ENCODE measurements at places on chromosomes 12 and 14.
A peak's percentile ranks its signal among the peaks of the same experiment; 100 is the strongest.

DNA sequence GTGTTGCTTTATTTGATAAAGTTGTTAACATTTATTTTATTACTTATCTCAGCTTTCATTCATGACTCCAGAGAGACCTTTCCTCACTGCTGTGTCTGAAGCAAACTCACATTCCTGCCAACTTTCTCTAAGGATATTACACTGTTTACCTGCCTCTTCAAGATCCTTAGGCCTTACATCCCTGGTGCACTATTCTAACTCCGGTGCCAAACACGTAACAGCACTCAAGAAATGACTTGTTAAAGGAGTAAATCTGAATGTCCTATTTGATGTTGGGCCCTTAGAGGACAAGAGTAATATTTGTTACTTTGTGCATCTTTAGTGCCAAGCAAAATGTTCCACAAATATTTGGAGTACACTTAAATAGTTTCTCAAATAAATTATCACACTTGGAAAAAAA is 324.1 kb upstream of the FLRT2 start:
- DNase-seq: no peak

- DNase-seq: no peak
Observed at GRCh38 chr12:54602661-54603060, 14.2 kb upstream of the PPP1R1A start.

DNA sequence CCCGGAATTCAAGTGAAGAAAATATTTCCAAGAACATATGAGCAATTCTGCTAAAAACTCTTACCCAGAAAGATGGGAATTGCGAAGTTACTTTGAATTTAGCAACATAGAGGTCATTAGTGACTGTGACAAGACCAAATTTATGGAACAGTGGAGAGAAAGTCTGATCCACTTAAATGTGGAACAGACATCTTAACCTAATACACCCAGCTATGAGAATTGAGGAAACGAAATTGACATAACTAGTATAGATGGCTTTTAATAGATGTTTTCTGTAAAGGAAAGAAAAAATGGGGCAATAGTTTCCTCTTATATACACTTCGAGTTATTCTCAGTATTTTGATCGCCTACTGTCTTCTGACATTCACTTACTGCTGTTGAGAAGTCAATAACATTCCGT is 4.6 kb downstream of the OVCH1 start:
- DNase-seq: no peak

GRCh38 chr12:95440401-95440800 is 33.6 kb upstream of the METAP2 start:
- no peak for DNase-seq

DNA sequence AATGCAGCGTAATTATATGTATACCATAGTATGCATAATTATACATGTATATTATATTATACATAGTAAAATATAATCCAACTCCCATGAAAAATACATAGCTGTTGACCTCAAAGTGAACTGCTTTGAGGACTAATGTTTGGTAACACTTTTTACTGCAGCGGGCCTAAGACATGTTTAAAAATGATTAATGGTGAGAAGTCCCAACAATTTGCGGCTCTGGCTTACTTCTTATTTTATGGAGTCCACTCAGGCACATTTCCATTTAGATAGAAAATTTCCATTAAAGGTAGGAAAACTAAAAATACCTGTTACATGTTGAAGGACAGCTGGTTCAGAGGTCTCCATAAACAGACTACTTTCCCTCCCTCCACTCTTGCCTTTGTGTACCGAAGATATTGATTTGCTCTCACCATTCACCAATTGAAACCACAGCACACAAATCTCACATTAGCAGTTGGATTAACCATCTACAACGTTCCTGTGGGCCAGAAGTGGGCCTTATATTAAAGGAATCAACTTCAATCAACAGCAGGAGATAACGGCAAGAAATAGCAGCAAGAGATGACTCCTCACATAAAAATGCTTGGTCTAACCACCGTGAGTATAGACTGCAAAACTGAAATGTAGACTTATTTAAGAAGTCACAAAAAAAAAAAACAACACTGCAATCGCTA is 14.1 kb upstream of the NT5DC3 start:
- DNase-seq: no peak

GRCh38 chr12:31466768-31467167 is 124.2 kb downstream of the DENND5B start:
- DNase-seq: no peak

- DNase-seq: peak; percentile 50
Observed at GRCh38 chr12:12467688-12468261, 94.9 kb downstream of the DUSP16 start.

All from right hindlimb (tissue), 1 donor.